Adrenal gland (tissue), 19 donors: ENCODE measurements at places on chromosomes 3 and 15. TPM values are rescaled to one million over a fixed set of nuclear protein-coding genes. Genes with fewer than 3 reads are reported as not detected.

DNA sequence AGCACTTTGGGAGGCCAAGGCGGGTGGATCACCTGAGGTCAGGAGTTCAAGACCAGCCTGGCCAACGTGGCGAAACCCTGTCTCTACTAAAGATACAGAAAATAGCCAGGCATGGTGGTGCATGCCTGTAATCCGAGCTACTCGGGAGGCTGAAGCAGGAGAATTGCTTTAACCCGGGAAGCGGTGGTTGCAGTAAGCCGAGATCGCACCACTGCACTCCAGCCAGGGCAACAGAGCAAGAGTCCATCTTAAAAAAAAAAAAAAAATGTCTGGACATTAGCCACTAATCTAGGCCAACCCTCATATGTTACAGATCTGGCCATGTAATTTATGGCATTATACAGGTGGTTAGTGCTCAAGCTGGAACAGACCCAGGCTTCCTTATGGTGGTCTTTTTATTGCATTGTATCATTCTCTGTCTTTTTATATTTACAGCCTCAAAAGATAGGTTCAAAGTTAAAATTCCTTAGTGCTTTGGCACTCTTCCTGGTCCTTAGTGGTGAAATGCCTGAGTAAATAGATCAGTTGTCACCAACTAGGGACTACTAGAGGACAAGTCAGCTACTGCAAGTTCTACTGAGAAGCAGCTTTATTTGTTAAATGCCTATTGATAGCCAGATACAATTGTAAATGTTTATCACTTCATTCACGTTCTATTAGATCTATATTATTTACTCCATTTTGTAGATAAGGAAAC lies 16.0 kb downstream of the STARD9 start:
- no peaks in the 10 kb centered on the region for H3K4me1 ChIP-seq
- no peaks in the 10 kb centered on the region for H3K27me3 ChIP-seq
- no peak overlapping the region for H3K4me3 ChIP-seq
- no peaks in the 10 kb centered on the region for H3K36me3 ChIP-seq
- H3K27ac ChIP-seq = no peak overlapping the region

DNA sequence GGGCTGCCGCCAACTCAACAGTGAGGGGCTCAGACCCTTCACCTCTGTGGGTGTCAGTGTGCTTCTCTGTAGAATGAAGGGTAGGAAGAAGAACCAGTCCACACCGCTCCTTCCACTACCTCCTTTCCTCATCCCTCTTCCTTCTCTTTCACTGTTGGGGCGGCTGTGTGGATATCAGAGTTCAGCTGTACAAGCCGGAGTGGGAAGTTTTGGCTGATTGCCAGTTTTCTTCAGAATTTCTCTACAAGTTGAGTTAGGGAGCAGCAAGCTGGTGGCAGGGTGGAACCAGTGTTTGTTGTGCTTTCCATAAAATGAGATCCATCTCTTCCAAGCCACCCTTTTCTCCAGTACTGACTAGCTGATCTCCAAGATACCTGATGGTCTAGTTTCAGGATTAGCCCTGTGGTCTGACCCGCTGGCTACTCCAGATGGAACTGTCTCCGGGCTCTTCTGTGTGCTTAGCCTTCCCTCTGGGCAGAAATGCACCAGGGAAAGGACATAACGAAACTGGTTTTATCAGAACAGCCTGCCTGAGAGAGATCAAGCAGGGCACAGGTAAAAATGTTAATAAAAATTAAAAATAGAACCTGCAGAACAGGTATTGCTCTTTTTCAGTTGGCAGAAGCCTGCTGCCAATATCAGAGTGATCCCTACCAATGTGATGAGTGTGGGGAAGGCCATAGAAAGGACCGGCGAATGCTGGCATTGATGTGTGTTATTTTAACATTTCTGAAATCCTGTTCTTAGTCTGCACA lies 169.9 kb upstream of the TSC22D2 start:
- no peaks in the 10 kb centered on the region for H3K27me3 ChIP-seq
- H3K4me3 ChIP-seq = no peak overlapping the region
- no peak for DNase-seq
- peak overlapping the region; percentile 83 for H3K27ac ChIP-seq
- H3K4me1 ChIP-seq = peaks cover 23% of the 10 kb centered on the region

DNA sequence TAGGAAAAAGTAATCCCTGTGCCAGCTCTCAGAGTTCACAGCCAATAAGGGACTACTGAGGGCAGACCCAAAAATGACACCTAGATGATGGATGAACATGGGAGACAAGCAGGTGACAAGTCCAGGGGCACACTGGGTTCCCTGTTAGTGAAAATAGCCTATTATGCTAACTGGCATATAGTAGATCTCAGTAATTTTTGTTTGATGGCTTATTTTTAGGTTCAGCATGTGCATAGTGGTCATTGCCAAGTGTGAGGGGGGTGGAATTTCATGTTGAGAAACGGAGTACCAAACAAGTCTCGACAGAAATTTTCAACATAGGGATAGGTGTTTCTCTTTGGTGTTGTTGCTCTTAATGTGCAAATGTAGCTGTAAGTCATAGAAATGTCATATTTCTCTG lies 6.4 kb upstream of the ITGB5 start:
- no peak overlapping the region for H3K4me3 ChIP-seq
- H3K27me3 ChIP-seq = no peaks in the 10 kb centered on the region
- H3K36me3 ChIP-seq = no peaks in the 10 kb centered on the region
- no peak for DNase-seq

DNA sequence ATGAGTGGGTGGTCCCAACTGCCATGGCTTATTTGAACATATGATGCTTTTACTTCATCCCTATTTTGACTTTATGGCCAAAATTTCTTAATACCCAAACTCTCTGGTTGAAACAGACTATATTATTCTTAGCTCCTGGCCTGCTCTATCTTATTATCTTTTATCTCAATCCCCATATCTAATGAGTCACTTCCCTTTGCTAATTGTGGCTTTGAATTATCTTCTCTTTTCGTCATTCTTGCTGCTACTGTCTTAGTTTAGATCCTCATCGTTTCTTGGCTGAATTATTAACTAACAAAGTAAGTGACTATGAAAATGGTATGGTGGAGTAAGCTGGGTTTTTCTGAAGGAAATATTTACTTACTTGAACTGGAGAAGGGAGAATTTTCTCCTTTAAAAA lies 28.2 kb upstream of the DNAJC19 start:
- H3K27me3 ChIP-seq = no peaks in the 10 kb centered on the region
- DNase-seq = no peak
- no peak overlapping the region for H3K4me3 ChIP-seq
- no peak overlapping the region for H3K27ac ChIP-seq
- H3K4me1 ChIP-seq = no peaks in the 10 kb centered on the region

- H3K4me3 ChIP-seq = no peak overlapping the region
- peaks cover 6% of the 10 kb centered on the region for H3K36me3 ChIP-seq
- no peaks in the 10 kb centered on the region for H3K4me1 ChIP-seq
- no peaks in the 10 kb centered on the region for H3K27me3 ChIP-seq
- no peak for DNase-seq
These were observed 22.8 kb downstream of the UBXN7 start for GRCh38 chr3:196409409-196409808.

Gene ATP10A
- 29.8 TPM for total RNA-seq

Gene P3H2
- total RNA-seq = 147 TPM

- no peaks in the 10 kb centered on the region for H3K36me3 ChIP-seq
- no peak for DNase-seq
- H3K4me1 ChIP-seq = peaks cover 13% of the 10 kb centered on the region
- no peak overlapping the region for H3K4me3 ChIP-seq
- H3K27me3 ChIP-seq = no peaks in the 10 kb centered on the region
- no peak overlapping the region for H3K27ac ChIP-seq
These were observed 37.4 kb downstream of the RBMS3 start for GRCh38 chr3:29318251-29318650.

DNA sequence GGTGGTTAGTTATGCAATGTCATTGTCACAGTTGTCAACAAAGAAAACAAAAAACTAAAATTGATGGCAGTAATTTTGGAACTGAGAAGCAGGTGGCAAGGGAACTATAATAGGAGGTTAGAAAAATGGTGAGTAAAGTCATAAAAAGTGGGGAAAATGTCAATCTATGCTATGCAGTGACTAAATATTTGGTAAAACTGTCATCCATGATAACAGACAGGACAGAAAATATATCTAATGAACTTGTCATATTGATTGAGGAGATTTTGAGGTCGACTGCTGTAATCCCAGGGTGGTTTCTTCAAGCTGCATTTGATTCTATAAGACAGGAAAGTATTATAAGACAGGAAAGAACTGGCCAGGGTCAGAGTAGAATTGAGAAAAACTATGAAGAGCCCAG lies 998.4 kb downstream of the IGSF11 start:
- H3K27me3 ChIP-seq = no peaks in the 10 kb centered on the region
- H3K4me3 ChIP-seq = no peak overlapping the region
- no peak for DNase-seq

GRCh38 chr3:88742674-88743507 lies 364.5 kb upstream of the EPHA3 start:
- no peaks in the 10 kb centered on the region for H3K4me1 ChIP-seq
- no peak overlapping the region for H3K4me3 ChIP-seq
- DNase-seq = no peak
- H3K27me3 ChIP-seq = no peaks in the 10 kb centered on the region

DNA sequence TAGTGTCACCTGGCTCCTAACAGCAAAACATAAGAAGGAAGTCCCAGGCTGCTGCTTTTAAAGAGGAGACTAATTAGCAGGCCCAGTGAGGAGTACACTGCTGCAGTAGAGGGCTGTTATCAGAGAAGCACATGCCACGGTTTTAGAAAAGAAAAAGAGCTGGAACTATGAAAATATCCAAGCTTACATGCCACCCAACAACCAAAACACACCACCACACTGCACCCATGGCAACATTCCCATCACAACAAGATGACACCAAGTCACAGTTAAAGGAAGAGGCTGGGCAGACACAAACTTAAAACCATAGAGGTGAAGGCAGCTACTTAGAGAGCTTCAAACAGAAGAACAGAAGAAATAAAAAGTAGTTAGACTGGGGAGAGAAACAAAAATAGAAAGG lies 37.0 kb downstream of the NPTN start:
- peaks cover 41% of the 10 kb centered on the region for H3K4me1 ChIP-seq
- DNase-seq = no peak
- H3K27ac ChIP-seq = no peak overlapping the region
- H3K36me3 ChIP-seq = peaks cover 9% of the 10 kb centered on the region
- H3K4me3 ChIP-seq = no peak overlapping the region

- no peak overlapping the region for H3K27ac ChIP-seq
- H3K27me3 ChIP-seq = no peaks in the 10 kb centered on the region
- no peak overlapping the region for H3K4me3 ChIP-seq
- H3K4me1 ChIP-seq = no peaks in the 10 kb centered on the region
- no peak for DNase-seq
These were observed 63.9 kb upstream of the OSTN start for GRCh38 chr3:191135175-191135574.
